ENCODE measurements at places on chromosomes 11 and 22.

- DNase-seq = no peak
Measured at GRCh38 chr11:22828373-22828772, 1.2 kb downstream of the SVIP start.

DNA sequence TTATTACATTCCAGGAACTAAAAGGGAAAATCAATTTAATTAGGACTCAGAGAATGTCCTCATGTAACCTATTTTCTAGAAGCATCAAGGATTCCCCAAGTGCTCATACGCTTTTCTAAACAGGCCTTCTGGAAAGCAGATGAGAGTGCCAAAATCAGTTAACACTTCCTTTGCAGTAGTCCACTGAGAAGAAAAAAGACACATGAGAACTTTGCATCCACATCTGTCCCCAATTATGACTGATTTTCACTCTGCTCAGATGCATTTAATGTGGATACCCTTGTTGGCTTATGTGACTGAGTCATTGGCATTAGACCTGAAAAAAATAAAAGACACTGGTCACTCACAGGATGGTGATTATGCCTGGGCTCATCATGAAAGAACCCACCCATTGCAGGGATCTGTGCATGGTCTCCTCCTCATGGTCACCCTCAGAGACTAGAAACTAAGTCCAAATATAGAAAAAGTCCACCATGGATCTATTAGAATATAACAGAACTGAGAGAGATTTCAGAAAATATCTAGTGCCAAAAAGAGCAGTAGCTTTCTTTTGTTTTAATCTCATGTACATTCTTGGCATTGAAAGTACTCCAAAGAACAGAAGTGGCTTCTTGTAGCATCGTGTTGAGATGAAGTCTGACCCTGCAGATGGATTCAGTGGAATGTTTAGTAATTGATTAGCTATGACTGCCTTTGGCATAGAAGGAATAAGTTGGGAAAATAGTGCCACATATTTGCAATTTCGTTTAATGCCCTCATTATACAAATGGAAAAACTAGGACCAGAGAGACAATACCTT lies 48.8 kb upstream of the FIBIN start:
- DNase-seq = no peak

GRCh38 chr11:64918017-64918416 lies 1.0 kb upstream of the ATG2A start:
- DNase-seq = no peak

- no peak for DNase-seq
Measured at GRCh38 chr11:35990170-35990569, 46.3 kb downstream of the LDLRAD3 start.

GRCh38 chr11:105148241-105148640 lies 8.7 kb upstream of the CARD18 start:
- DNase-seq = no peak

DNA sequence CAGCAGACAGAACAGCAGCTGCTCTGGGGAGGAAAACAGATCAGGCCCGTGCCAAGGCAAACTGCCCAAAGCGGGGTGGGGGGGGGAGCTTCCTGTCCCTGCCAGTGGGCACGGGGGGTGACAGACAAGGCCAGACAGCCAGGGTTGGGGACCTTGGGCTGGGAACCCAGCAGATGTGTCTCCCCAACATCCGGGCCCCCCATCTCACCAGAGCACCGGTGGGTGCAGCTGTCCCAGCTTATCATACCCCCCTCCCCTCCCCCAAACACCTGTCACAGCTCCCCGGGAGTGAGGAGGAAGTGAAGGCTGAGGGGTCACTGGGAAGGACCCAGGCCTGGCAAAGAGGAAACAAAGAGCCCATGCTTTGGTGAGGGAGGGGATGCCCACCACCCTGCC lies 1.3 kb downstream of the PPP1R14B start:
- DNase-seq = peak; percentile 78
